ENCODE measurements at places on chromosomes 7 and 10.

GRCh38 chr10:89427629-89428028 lies 13.3 kb downstream of the IFIT5 start:
- DNase-seq = no peak

- no peak for DNase-seq
Observed at GRCh38 chr10:11553773-11554381, 57.6 kb downstream of the USP6NL start.

- no peak for DNase-seq
Observed at GRCh38 chr7:93212881-93213280, 13.4 kb downstream of the HEPACAM2 start.

- no peak for DNase-seq
Observed at GRCh38 chr10:114925587-114926586, 12.1 kb upstream of the TRUB1 start.

DNA sequence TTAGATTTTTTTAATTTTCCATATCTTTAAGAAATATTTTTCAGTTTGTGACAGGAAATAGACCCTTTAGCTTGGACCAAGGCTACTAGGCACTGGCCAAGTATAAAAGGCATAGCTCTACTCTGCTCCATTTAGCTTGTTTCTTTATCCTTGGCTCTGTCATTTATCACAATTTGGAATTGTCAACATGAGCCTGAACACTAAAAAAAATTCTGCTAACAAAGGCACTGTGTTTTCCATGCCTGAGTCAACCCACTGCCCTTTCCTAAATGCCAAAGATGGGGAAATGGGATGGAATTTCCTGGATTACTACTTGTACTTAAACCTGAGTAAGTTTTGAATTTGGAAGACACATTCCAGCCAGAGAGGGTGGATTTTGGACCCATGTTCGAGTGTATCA lies 128.4 kb downstream of the NSUN6 start:
- no peak for DNase-seq

GRCh38 chr10:13587391-13587790 lies 626 bp downstream of the PRPF18 start:
- DNase-seq = no peak

GRCh38 chr7:146321301-146321700 lies 204.7 kb downstream of the CNTNAP2 start:
- DNase-seq = no peak

- DNase-seq = no peak
Observed at GRCh38 chr10:119761106-119761505, 35.3 kb downstream of the INPP5F start.

GRCh38 chr10:18071591-18071990 lies 68.6 kb upstream of the CACNB2 start:
- no peak for DNase-seq

DNA sequence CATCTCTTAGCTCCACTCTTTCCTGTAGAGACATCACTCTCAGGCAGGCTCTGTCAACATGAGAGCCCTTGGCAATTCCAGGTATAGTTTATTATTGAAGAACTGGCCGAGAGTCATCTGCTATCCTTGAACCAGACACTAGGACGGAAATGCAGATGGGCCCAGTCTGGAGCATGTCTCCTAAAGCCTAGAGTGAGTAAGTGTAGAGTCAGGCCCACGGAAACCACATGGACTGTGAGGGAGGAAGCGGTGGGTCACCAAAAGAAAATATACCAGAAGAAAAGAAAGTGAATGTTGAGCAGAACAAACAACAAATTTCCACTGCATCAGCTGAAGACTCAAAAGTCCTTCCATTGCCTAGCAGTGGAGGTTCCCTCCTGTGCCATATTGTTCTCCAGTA lies 15.7 kb upstream of the RELN start:
- no peak for DNase-seq

DNA sequence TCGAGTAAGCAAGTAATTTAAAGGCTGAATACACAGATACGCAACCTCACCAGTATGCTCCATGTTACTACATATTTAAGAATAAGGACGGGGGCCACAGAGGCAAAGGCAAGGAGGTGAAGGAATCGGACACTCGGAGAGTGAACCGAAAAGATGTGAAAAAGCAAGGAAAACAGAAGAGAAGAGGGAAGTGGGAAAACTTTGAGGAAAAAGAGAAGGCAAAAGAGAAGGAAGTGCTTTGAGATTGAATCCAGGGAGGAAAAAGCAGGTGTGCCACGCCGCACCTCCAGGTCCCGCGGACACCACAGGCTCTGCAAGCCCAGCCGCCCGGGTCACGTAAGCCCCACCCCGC lies 367 bp upstream of the AVL9 start:
- no peak for DNase-seq
